ENCODE measurements at places on chromosomes 6 and 20. TPM values are rescaled to one million over a fixed set of nuclear protein-coding genes. Genes with fewer than 3 reads are reported as not detected.
A peak's percentile ranks its signal among the peaks of the same experiment; 100 is the strongest.

RFX6 gene
- total RNA-seq, result not detected

DNA sequence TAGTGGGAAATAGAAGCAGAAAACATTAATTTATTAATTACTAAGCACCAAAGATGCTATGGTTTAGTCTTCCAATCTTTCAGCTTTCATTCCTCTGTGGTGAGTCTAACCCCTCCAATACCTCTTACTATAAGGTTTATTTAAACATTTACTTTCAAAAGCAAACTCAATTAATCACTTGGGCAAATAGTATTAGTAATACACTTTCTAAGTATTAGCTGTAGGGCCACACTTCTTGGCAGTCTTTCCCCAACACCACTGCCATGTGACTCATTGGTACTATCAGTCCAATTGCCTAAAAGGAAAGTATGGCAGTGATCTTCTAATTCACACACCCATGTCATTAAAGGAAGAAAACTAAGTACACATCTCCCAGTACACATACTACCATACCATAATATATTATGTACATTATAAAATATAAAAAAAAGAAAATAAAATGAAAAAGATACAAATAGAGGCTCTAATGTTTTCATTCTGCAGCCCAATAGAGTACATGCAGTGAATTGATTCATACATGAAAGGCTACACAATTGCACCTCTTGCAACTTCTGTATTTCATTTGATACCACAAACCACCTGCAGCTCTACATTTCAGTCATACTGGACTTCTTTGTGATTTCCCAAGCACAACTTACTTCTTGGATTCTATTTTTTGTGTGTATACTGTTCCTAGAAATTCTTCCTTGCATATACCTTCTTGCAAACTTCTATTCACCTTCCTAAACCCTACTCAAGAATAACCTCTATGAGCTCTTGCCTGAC lies 218.6 kb downstream of the PKHD1 start:
- DNase-seq, result no peak

DNA sequence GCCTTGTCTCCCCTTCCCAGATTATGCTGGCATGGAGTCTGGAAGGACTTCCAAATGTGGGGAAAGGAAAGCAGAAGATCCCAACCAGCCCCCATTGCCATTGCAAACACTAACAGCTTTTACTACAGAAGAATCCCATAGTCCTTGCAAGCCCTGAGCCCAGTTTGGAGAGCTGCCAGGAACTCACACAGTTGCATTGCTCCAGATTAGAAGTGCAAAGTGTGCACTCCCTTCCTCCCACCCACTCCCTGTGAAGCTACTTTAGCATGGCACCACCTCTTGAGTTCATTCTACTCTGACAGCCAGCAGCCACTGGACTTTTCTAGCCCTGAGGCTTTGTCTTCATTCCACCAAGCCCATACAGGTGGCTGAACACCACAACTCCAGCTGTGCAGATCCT lies 67.6 kb downstream of the SLC22A2 start:
- no peak for DNase-seq

DNA sequence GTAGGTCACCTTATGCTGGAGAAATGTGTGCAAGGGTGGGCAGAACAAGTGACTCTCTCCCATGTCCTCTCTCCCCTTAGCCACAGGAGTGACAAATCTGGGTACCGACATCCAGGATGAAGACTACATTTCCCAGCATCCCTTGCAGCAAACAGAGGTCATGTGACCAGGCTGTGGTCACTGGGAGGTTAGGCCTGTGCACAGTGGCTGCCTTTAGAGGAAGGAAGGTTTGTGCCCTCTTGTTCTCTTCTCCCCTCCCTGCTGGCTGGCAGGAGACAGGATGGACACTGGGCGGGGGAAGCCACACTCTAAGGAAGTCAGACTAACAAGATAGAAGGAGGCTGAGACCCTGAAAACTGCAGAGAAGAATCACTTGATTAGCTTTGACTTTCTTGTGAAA lies 360.2 kb downstream of the PREX1 start:
- no peak for DNase-seq

DNA sequence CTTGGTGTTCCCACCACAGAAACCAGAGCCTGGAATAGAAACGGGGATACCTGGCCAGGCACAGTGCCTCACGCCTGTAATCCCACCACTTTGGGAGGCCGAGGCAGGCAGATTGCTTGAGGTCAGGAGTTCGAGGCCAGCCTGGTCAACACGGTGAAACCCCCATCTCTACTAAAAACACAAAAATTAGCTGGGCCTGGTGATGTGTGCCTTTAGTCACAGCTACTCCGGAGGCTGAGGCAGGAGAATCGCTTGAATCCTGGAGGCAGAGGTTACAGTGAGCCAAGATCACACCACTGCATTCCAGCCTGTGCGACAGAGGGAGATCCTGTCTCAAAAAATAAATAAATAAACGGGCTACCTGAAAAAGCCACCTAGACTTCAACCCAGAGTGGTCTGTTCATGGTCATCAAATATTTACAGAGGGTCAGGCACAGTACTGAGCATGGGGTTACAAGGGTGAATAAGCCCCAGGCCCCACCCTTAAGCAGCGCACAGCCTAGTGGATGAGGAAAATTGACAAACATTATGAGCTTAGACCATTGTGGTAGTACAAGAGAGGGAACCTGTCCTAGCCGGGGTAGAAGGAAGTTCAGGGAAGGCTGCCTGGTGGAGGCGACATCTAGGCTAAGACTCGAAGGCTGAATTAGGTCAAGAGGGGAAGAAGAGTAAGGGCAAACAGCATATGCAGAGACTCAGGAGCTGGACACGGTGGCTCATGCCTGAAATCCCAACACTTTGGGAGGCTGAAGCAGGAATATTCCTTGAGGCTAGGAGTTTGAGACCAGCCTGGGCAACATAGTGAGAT lies 7.2 kb upstream of the PCIF1 start:
- DNase-seq, result no peak

GPX5 gene
- total RNA-seq, result not detected

TCFL5 gene
- 8.3 TPM for total RNA-seq

GRCh38 chr20:34829191-34829590 lies 3.7 kb upstream of the NCOA6 start:
- DNase-seq, result no peak

AGER gene
- total RNA-seq, result 0.28 TPM

CHRNA4 gene
- total RNA-seq, result not detected

ID4 gene
- total RNA-seq, result 11.1 TPM

CPXM1 gene
- 0.83 TPM for total RNA-seq

DNA sequence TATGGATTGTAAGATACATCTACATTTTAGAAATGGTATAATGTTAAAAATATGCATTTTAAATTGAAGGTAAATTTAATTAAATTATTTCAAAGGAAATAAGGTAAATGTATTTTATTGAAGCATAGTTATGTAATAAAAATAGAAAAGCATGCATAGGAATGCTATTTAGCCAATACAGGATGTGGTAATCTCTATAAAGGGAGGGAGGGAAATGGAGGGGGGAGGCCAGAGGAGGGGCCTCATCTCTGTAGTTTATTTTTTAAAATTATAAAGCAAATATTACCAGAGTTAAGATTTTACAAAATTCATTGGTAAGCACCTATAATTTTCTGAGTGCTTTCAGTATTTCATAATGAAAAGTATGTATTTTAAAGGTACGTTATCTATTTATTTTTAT lies 27.2 kb downstream of the SLC16A10 start:
- DNase-seq, result no peak

DNA sequence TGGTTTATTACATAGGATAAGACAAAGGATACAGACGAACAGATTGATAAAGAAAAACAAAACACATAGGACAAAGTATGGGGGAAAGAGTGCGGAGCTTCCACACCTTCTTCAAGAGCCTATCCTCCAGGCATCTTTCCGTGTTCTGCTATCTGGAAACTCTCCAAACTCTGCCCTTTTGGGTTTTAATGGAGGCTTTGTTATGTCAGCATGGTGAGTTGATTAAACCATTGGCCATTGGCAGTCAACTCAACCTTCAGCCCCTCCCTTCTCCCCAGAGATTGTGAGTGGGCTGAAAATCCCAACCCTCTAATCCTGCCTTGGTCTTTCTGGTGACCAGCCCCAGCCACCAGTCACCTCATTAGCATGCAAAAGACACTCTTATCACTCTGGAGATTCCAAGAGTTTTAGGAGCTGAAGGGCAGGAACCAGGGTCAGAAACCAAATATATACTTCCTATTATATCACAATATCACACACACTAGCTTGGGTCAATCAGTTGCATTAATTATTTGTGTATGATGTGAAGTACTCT lies 23.8 kb downstream of the HLA-DOB start:
- DNase-seq, result no peak

DEFB113 gene
- total RNA-seq, result not detected

BACH2 gene
- total RNA-seq, result 1.3 TPM

- no peak for DNase-seq
Observed at GRCh38 chr20:40282541-40282940, 406.5 kb downstream of the MAFB start.

DNA sequence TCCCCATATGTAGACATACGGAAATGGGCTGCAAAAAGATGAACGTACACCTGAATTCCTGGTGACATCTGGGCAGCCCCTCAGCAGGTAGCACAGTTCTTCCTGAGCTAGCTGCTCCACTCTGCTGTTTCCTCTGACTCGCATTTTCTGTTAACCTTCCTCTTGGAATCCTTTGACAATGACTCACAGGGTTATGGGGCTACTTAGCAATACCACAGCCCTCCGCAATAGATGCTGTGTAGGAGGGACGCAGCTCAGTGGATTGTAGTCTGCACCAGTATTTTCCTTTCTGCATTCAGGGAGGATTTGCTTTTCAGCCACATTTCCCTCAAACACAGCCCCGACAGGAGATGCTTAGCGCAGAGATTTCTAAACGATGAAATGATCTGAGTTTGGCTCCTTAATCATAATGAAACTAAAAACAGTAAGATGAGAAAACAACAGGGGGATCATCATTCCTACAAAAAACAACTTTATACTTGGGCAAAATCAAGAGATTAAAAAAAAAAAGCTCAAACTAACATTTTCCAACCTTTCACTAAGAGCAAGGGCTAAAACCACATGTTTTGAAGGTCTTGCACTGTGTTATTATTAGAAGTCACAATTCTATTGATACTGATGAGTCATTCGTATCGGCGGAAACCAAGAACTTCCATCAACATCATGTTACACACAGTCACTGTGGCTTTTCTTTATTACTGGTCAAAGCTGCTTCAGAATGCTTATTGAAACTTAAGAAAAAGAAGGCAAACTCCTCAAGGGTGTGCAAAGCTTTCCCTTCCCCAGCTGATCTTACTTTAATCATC lies 12.2 kb downstream of the BACH2 start:
- DNase-seq, result peak; percentile 95

PSMB8 gene
- 33.3 TPM for total RNA-seq

GRCh38 chr6:56220078-56220477 lies 27.3 kb downstream of the COL21A1 start:
- DNase-seq, result no peak

GRCh38 chr20:10687895-10688294 lies 14.1 kb upstream of the JAG1 start:
- DNase-seq, result no peak

MGME1 gene
- 8.1 TPM for total RNA-seq

DNA sequence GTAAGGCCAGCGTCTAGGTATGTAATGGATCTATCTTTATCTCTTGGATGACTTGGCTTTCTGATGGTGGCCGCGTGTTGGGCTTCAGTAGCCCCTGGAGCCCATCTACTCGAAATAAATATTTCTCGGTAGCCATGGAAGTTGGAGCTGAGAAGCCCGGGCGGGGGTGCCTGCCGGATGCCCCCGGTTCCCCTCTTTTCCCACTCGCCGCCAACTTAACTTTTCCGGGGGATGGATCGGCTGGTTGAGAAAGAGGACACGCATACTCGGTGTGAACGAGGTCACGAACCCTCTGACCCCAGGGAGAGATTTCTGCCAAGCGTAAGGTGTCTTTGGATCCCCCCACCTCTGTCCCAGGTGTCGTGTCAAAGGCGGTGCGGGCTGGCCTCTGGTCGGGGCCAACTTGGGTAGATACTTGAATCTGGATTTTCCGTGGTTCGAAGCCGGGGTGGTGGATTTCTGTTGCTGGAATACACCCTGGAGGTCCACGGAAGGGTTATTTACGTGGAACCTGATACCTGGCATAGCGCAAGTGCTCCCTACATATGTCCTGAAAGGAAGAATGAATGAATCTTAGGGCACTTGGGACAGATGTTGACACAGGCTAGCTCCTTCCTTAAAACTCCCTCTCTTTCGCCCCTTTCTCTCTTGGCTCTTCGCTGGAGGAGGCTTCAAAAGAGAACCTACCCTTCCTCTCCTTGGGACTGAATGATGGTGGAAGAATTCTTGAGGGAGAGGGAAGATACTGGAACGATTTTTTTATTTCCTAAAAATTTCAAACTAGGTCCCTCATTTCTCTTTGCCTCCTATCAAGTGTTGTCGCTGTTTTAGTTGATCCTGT lies 996 bp downstream of the DOK5 start:
- no peak for DNase-seq

DNA sequence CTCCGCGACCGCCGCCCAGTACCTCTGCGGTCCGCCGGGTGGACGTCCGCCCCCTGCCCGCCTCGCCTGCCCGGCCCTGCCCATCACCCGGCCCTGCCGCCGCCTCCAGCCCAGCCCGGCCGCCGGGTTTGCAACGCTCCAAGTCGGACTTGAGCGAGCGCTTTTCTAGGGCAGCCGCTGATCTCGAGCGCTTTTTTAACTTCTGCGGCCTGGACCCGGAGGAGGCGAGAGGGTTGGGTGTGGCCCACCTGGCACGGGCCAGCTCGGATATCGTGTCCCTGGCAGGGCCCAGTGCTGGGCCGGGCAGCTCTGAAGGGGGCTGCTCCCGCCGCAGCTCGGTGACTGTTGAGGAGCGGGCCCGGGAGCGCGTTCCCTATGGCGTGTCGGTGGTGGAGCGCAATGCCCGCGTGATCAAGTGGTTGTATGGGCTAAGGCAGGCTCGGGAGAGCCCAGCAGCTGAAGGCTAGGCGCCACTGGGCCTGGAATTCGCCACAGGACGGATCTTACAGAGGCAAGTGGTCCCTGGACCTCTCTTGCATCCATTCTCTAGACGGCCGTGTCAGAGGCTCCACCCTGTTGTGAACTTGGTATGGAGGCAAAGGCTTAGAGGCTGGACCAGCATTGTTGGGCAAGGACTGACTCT lies 11.8 kb downstream of the FAM110A start:
- DNase-seq, result no peak

C4A gene
- 0.83 TPM for total RNA-seq

DNA sequence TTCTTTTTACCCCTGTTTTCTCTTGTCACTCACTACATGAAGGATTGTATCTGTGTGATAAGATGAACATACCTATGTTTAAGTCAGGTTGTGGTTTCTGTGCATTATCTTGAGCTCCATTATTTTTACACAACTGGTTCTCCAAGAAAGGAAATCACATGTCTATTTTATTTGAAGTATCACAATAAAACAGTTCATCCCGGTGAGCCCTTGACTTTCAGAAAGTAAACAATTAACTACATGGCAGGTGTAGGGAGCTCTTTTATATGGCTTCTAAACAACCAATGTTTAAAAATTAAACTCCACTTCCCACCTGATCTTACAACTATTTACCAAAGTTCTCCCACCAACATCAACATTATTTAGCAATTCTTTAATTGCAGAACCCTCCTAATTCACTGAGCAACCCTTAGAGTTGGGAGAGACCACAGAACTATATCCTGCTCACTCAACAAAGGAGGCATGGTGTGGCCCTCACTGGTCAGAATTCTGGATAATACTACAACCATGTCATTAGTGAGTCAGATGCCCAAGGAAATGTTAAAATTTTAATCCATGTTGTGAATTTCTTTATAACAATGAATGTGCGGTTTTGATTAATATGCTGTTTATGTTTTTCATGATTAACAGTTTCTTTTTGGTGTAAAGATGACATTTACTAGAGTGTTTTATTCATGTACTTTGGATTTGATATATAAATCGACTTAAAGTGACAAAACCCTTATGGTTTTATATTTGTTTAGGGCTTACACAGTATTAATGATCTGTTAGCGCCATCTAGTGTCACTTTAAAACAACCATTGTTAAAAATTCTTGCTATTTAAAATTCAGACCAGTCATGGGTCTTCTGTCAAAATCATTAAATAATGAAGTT lies 50.0 kb upstream of the SCGN start:
- DNase-seq, result peak; percentile 67

LST1 gene
- not detected for total RNA-seq
